Effector memory CD4-positive, alpha-beta T cell (primary cell): ENCODE measurements at places on chromosomes 7 and 10.

DNA sequence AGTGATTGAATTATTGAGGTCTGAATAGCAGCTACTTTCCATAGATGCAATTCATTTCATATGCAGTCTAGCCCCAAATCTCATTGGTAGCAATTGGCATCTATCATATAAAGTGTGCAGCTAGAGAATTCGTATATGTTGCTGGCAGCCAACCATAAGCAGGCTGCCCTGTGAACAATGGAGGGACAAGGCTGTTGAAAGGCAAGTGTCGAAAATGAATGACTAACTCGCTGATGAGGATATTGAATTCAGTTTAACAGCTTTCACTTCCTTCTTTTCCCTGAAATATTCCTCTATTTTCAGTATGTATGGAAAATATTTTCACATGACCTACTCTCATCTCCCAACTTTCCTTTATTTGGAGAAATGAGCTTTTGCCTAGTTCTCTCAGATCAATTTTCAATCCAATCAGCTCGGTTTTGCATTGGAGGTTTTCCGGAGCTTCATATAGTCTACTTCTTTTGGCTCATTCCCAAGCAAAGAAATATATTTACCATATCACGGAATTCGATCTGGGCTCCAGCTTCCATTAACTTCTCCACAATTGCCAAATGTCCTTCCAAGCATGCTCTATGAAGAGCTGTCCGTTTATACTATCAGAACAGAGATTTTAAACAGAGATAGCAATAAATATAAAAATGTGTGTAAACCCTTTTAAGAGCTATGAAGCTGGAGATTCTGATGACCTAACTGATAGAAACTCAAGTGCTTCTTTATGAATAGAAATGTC, 3.5 kb downstream of the ANKRD1 start:
- no peak for DNase-seq

- DNase-seq = no peak
Measured at GRCh38 chr10:80191589-80192270, 13.6 kb downstream of the ANXA11 start.

DNA sequence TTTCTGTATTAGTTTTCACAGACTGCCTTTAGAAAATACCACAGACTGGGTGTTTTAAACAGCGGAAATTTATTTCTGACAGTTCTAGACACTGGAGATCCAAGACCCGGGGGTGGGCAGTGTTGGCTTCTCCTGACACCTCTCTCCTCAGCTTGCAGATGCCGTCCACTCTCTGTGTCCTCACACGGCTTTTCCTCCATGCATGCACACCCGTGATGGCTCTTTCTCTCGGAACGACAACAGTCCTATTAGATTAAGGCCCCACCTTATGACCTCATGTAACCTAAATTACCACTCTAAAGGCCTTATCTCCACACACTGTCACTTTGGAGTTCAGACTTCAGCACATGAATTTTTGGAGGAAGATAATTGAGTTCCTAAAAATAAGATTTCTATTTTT, 142.9 kb upstream of the VWC2 start:
- no peak for DNase-seq

DNA sequence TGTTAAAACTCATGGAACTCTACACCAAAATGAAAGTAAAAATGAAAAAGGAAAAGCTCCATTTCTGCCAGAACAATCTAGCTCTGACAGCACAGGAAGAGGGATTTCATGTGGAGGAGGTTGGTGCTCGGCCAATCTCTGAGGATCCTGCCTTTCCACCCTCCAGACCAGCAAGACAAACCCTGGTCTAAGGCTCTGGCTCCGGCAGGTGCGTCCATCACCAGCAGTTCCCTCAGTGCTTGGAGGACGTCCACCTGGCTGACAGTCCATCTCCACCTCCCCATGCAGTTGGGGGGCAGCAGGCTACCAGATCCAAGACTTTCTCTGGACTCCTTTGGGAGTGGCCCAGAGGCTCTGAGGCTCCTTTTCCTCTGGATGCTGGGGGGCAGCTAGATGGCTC, 25.0 kb upstream of the LOXL4 start:
- no peak for DNase-seq

GRCh38 chr10:23343591-23344240, 881 bp downstream of the C10orf67 start:
- no peak for DNase-seq

DNA sequence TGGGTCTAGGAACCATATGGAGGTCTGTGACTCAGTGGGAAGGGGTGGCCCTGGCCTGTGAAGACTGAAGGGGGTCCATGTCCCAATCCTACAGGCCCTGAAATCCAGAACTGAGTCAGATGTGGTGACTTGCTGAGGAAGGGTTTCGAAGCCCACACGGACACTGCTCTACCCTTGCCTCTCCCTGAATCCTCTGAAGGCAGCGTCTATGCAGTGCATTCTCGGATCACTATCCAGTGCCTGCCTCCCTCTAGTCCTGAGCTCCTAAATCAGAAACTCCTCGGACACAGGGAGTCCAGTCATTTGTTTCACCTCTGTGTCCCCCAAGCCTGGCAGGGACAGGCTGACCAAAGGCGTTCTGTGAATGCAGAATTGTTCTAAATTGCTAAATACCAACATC, 25.4 kb upstream of the TMEM72 start:
- DNase-seq = no peak

DNA sequence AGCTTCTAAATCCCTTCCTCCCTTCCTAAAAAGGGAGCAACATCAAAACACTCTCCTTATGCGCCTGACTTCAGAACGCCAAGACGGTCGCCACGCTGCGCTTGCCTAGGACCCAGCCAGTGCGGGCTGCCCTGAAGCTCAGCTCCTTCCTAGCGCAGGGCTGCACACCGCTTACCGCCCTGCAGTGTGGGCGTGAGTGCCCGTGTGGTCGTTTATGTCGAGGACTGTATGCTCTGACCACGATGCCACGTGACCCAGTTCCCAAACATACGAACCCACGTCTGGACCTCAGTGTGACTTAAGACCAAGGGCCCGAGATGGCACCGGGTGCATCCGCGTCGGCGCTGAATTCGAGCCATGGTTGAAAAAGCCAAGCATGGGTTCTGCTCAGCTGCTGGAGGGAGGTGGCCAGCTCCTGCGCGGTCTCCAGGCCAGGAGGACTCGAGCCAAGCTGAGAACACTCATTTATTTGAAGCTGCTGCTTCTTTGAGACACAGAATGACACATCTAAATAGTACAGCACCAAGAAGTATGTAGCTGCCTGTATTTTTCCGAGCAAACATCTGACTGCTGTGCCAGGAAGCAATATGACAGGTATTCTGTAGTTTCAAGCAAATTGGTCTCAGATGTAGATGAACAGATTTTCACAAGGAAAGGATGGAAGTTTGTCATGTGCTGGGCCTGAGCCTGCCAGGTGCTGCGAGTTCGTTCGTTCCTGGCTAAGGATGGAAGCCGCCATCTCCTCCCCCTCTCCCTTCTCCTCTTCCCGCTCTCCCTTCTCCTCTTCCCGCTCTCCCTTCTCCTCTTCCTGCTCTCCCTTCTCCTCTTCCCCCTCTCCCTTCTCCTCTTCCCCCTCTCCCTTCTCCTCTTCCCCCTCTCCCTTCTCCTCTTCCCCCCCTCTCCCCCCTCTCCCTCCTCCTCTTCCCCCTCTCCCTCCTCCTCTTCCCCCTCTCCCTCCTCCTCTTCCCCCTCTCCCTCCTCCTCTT, 184.7 kb downstream of the EBF3 start:
- no peak for DNase-seq
